ENCODE measurements at places on chromosomes 7 and 10. TPM values are rescaled to one million over a fixed set of nuclear protein-coding genes. Genes with fewer than 3 reads are reported as not detected.

PHKG1 gene
- 5.5 TPM for total RNA-seq

PMPCB gene
- total RNA-seq = 44.3 TPM

DNA sequence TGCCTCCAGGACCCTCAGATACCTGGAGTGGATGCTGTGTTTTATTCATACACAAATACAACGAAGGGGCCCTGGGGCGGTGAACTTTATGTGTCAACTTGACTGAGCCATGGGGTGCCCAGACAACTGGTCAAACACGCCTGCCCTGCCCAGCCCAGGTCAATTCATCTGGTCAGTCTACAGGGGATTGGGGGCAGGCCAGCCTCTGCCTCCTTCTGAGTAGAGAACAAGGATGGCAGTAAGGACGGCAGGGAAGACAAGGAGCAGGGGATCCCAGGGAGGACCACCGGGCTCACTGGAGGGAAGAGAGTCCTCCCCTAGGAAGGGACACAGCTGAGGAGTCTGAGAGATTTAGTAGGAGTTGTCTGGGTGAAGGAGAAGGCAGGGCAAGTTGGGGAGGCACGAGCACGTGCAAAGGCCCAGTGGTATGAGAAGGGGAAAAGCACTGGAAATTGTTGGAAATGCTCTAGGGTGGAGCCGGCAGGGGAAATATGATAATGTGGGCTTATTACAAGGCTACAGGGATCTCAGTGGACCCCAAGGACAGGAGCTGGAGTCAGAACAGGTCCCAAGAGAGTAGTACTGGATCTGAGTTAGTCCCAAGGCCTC, 63.4 kb downstream of the MYL10 start:
- DNase-seq = no peak

DNA sequence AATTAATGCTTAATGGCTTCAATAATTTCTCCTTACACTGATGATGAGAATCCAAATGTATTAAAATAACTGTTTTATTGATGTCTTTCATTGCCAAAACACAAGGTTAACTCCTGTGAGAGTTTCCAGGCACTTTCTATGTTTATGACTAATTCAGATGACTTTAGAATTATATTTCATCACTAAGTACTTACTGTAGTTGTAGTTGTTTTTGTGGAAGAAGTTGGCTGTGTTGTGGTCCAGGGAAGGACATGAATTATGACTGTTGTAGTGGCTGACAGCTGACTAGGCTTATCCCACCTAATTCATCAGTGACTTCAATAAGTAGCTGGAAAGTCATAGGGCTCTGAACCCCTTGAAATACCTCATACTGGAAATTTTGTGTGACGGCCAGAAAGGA, 254.8 kb downstream of the HGF start:
- DNase-seq = no peak

Data from MG63 (cell line).